ENCODE measurements at places on chromosomes 16 and 17.

GRCh38 chr17:44356241-44356640 is 7.4 kb downstream of the FAM171A2 start:
- DNase-seq = no peak

GRCh38 chr16:4392382-4393239 is 21.0 kb downstream of the VASN start:
- no peak for DNase-seq

- DNase-seq = no peak
Observed at GRCh38 chr16:74468807-74469525, 47.7 kb upstream of the CLEC18B start.

GRCh38 chr17:7018331-7018964 is 4.4 kb upstream of the BCL6B start:
- DNase-seq = no peak

GRCh38 chr16:16994831-16995230 is 475.9 kb downstream of the XYLT1 start:
- no peak for DNase-seq

DNA sequence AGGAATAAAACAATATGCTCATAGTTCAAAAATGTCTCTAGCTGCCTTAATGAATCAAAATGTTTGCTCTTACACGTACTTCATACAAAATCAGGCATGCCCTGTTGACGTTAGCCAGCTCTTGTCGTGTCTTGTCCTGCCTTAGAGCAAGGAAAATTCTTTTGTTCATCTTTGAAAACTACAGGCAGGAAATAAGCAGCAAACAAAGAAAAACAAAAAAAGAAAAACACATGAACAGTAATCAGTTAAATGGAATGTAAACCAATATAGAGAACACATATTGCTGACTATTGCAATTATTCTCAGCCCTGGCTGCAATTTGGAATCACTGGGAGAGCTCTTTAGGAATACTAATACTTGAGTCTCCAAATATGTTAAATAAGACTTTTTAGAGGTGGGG is 1.7 kb downstream of the CAPNS2 start:
- DNase-seq = no peak

DNA sequence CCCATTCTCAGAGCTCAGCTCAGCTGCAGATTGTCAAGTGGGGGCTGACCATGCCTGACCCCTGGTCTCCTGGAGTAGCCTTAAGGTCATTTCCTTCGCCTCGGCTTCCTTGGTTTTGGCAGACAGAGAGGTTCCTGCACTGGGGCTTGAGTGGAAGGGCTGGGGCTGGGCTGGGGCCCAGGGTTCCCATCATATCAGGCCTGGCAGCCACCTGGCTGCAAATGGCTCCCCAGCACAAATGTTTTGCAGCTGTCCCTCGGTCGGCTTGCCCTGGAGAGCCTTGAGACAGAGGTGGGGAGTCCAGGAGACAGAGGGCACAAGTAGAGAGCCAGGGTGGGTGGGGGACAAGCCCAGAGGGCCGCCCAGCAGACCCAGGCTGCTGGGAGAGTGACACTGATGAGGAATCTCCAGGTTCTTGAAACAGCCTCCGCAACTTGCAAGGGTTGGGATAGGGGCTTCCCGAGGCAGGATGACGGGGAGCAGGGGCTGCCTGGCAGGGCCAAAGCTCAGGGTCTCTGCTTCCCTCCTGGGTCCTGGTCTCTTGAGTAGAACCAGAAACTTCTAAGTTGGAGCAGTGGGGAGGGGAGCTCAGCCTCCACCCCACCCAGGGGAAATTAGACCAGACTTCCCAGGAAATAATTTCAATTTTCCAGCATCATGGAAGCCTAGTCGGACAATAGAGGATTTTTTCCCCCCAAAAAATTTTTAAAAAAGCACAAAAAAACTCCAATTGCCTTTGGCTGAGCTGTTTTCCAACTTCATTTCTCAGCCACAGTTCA is 19.3 kb downstream of the IGFBP4 start:
- no peak for DNase-seq

- DNase-seq = peak; percentile 18
Observed at GRCh38 chr17:8223356-8224126, 13.2 kb upstream of the AURKB start.

DNA sequence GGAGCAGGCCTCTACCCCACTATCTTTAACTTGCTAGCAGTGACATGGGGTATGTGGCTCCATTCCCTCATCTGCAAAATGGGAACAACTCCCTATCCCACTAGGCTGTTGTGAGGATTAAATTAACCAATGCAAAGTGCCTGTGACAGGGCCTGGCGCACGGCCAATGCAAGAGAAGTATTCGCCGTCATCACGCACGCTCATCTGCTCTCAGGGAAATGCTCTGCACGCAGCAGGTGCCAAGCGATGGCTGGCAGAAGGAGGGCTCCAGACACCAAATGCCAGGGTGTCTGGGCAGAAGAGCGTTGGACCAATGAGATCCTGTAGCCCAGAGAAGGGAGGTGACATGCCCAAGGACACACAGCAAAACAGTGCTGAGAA is 17.3 kb downstream of the FAM83G start:
- no peak for DNase-seq

DNA sequence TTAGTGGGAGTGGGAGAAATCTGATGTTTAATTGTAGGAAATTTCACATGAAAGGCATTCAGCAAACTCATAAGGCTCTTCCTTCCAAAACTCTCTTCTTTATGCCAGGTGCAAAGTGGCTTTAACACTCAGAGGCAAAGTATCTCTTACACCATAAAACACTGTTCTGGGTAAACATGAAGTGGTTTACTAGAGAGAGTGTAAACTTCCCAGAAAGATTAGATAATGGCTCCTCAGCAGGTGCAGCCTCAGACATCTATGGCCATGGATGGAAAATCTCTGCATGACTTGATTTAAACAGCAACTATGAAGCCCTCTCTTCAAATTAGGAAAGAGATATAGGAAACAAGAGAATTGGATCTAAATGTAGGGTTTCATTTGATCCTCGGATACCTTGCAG is 583.1 kb upstream of the SALL1 start:
- no peak for DNase-seq

DNA sequence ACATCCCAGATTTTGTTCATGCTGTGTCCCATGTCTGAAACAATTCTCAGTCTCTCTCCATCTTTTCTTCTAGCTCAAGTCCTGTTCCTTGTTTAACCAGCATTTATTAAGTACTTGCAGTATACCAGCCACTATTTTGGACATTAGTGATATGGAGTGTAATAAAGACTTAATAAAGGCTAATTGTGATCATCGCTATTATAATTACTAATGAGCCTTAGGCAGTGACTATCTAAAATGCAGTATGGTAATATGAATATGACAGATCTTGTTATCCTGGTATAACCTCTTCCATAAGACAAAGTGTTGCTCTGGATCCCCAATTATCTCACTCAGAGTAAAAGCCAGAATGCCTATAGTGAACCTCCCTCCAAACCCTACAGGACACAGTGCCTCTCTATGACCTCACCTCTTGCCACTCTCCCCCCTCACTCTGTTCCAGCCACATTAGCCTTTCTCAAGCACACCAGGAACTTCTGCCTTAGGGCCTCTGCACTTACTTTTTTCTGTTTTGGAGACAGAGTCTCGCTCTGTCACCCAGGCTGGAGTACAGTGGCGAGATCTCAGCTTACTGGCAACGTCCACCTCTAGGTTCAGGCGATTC is 1.8 kb upstream of the FLOT2 start:
- no peak for DNase-seq

- DNase-seq = no peak
Observed at GRCh38 chr17:46007461-46007965, 8.5 kb downstream of the STH start.

- no peak for DNase-seq
Observed at GRCh38 chr16:9116141-9116540, 24.7 kb downstream of the HAPSTR1 start.

DNA sequence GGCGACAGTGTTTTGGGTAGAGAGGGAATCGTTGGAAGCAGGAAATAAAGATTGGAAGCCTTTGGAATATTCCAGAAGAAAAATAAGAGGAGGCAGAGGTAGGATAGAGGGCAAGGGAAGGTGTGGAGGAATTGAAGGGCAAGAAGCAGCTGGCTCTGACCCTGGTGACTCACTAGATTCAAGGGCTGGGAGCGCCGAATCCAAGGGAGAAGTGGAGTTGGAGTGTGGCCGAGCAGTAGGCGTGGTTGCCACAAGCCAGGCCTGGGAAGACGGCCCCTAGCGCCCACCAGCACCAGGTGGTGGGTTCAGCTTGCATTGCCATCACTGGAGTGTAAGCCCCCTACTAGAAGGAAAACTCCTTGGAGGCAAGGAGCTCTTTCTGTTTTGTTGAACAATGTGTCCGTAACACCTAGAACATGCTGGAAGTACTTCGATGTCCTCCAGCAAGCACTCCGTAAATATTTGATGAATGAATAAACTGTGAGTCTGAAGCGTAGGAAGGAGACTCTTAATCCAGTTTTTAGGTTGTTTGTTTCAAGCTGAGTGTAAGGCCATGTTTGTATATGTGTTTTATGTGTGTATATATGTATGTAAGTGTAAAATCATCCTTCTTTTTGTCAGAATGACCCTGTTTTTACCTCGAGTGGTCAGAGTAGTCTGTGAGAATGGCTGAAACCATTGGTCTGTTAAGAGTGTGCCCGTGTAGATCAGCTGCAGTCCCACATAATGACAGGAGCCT is 139.5 kb downstream of the CMIP start:
- DNase-seq = no peak

GRCh38 chr17:45740553-45741330 is 43.4 kb upstream of the CRHR1 start:
- no peak for DNase-seq

- peak; percentile 47 for DNase-seq
Observed at GRCh38 chr17:8079291-8080207, 8.0 kb downstream of the ALOX12B start.

DNA sequence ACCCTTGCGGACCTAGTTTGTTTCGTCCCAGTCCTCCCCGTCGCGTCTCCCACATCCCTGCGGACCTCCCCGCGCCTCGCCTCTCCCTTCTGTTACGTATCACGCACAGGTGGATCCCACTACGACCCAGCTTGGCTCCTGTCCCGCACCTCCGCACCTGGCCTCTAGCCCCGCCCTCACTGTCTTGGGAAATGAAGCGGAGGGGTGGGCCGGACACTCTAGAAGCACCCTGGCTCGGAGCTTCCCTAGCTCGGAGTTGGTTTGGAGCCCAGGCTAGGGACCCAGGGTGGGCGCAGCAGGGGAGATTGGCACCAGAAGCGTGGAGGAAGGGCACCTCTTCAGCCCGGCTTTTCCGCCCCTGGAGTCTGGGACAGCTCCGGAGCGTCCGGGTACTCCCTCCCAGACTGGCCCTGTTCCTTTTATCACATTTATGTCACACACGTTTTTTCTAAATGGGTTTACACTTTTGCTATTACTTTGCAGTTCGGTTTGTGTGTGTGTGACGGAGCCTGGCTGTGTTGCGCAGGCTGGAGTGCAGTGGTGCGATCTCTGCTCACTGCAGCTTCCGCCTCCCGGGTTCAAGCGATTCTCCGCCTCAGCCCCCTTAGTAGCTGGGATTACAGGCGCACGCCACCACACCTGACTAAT is 1.4 kb upstream of the CEMP1 start:
- DNase-seq = peak; percentile 51

GRCh38 chr17:49572806-49573420 is 2.8 kb upstream of the NXPH3 start:
- no peak for DNase-seq

DNA sequence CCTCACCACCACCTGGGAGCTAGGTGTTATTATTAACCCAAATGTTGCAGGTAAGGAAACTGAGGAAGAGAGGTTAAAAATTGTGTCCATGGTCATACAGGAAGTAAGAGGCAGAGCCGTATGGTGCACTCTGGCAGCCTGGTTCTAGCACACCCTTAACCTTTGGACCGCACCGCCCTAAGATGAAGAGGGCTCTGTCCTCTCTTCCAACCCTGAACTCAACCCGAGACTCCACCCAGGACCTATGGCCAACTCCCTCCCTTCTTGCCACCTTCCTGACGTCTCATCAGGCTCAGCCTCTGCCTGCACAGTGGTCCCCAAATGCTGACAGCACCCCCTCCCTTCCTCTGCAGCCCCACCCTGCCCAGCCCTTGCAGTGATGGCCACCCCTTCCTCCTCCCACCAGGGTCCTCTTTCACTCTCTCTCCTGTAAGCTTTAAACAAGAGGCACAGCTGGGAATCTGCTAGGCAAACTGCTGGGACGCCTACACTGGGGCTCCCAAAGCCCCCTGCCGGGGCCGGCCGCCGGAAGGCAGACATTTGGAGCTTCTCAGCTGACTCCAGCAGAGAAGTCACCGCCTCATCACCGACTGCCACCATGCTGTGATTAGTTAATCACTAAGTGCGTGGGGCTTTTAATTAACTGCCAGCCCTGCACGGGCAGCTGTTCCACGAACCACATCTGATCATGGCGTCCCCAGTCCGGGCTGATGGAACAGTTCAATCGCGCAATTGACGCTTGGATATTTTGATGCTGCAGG is 16.7 kb upstream of the C16orf78 start:
- no peak for DNase-seq

GRCh38 chr17:64679710-64680216 is 17.7 kb upstream of the SMURF2 start:
- DNase-seq = no peak

GRCh38 chr16:4945560-4946502 is 8.9 kb upstream of the PPL start:
- no peak for DNase-seq

- DNase-seq = no peak
Observed at GRCh38 chr17:15154618-15155017, 110.5 kb downstream of the PMP22 start.

DNA sequence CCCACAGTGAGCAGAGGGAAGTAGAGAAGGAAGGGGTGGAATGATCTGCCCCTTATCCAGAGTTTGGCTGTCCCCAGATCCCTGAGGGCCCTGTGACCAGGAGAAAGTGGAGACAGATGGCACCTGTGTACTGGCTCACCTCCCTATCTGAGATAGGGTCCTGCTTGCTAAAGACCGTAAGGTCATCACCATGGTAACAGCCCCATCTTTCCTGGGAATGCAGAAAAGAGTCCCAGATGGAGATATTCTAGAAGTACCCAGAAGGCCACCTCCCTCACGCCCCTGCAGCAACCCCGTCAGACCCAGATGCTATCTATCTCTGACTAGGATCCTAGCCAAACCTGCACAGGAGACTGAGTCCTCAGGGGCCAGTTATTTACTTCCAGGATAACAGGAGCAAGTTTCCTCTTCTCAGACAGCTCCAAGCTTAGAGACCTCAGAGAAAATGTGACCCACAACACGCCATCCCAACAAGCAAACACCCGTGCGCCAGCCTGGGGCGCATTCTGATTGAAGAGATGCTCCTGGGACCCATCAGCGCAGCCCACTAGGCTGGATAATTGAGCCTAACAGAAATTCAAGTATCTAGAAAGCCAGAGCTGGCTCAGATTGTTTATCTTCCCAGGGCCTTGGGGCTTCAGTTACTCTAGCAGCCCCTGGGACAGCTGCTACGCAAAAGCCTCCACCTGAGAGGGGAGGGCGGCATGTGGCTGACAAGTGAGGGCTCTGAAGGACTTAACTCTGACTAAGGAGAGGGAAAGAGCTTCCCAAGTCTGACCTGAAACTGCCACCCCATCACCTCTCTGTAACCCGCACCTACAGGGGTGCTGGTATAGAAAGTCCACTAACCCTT is 1.9 kb downstream of the ORMDL3 start:
- DNase-seq = no peak
